Ureter (tissue), 1 donor: ENCODE measurements at places on chromosomes 11 and 22.

DNA sequence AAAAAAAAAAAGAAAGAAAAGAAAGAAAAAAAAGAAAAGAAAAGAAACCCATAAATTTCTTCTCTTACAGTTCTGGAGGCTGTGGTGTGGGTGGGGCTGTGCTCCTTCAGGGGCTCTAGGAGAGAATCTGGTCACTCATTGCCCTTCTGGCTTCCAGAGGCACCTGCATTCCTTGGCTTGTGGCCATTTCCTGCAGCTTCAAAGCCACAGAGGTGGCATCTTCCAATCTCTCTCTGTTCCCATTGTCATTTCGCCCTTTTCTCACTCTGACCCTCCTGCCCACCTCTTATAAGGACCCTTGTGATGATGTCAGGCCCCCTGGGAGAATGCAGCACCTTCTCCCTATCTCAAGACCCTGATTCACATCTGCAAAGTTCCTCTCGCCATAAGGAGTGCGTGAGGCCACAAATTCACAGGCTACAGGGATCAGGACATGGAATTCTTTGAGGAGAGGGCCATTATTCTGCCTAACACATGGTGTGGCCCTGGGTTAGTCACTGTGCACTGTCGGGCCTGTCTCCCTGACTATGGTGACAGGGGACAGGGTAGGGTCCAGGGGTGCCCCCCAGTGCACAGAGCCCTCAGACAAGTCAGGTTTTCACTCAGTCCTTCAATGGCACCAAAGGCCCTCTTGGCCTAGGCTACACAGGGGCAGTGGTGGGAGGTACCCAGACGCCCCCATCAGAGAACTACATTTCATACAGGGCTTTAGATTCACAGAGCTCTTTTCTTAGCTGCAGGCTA, 38.6 kb upstream of the PRR5 start:
- DNase-seq: no peak

GRCh38 chr11:44176546-44177213, 81.2 kb downstream of the EXT2 start:
- DNase-seq: no peak

DNA sequence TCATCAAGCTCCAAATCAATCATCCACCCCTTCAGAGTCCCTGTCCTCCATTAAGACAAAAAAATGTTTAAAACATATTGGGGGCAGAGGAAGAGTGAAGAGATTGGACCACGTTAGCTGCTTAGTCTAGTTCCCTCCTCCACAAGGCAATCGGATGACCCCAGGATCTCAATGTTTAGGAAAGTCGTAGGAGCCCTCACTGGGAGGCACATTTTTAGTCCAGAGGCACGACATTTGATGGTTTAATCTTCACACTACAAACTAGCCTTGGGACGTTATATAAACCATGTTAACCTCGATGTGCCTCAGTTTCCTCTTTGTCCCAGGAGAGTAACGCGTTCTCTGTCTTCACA, 588 bp upstream of the FAT3 start:
- no peak for DNase-seq

DNA sequence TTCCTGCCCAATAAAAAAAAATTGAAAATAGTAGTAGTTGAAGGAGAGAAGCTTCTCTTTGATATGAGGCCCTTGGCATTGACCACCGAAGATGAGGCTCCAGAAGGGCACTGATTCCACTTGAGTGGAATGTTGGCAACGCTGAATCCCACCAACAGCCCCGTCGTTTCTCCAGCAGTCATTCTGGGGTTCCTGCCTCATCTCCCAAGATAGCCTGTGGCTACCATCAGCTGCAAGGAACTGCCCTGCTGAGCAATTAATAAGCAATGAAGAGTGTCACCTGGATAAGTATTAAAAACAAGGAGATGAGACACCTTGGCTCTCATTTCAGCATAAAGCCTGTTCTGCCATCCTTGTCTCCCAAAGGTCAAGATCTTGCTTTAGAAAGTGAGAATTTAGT, 144.1 kb downstream of the CSNK2A3 start:
- no peak for DNase-seq

- no peak for DNase-seq
Observed at GRCh38 chr22:25156736-25157135, 42.9 kb upstream of the CRYBB3 start.

DNA sequence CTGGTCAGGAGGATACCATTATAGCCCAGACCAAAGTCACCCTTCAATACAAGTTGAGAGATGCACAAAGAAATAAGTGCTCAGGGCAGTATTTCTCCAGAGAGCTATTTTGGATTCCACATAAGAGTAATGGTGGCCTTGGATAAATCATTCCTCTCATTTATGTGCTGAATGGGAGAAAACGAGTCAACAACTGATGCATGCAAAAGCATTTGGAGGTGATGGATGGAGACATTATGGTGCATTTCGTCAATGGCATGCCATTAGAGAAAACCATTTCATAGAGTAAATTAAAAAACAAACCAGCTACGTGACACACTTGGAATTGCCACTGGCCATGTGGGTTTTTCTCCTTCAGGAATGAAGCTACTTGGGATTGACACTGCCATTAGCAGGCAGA, 81.2 kb downstream of the ARL14EP start:
- DNase-seq: no peak

DNA sequence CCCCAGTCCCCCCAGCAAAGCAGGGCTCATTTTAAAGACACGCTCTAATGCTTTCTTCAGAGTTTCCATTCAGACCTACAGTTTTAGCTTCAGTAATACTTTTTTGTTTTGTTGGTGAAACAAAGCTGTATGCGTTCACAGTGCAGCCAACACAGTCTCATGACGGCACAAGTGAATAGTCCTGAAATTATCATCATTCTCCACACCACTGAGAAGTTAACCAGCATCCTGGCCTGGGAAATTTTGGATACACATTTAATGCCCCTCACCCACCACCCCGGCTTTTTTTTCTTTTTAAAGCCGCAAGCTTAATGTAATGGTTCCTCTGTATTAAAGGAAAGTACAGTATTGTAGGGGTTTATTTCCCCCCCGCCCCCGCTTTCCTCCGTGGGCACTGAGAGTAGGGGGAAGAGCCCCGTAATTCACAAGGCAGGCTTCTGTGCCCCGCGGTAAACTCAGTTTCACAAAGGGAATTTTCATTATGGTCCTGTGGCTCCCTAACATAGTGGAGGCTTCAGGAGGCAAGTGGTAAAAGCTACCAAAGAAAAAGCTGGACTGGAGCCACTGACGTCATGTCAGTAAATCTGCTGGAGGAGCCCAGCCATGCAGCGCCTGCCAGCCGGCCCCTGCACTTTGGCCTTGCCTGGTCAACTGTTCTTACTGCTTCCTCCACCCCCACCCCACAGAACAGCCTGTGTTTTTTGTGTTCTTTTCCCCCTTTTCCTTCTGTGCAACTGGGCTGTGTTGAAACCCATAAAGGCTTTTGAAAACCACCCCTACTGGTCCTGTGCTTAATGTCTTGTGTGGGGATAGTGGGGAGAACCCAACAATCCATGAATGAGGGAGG, 18.2 kb downstream of the TEAD1 start:
- peak; percentile 87 for DNase-seq

DNA sequence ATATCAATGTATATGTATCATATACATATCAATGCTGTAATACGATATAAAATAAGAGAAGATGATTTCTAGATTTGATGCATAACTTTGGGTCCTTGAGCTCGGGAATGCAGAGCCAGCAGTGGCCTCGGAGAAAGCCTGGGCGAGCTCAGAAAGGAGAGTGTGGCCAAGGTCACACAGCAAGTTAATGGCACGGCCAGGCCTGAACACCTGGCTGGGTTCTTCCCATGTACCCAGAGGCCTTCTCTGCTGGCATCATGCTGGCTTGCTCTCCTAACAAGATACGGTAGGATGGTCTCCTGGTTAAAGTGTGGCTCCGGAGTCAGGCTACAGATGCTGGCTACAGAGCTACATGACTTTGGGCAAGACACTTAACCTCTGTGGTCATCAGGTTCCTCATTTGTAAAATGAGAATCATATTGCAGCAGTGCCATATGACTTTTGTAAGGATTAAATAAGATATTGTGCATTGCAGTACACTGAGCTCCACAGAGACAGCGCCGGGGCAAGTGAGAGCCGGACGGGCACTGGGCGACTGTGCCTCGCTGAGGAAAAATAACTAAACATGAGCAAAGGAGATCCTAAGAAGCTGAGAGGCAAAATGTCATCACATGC, 29.9 kb downstream of the TPST2 start:
- no peak for DNase-seq

- no peak for DNase-seq
Observed at GRCh38 chr11:126502159-126502558, 146.7 kb downstream of the ST3GAL4 start.

- no peak for DNase-seq
Observed at GRCh38 chr11:496834-497564, 10.0 kb downstream of the RNH1 start.

- DNase-seq: no peak
Observed at GRCh38 chr11:109378034-109378433, 44.0 kb upstream of the C11orf87 start.

DNA sequence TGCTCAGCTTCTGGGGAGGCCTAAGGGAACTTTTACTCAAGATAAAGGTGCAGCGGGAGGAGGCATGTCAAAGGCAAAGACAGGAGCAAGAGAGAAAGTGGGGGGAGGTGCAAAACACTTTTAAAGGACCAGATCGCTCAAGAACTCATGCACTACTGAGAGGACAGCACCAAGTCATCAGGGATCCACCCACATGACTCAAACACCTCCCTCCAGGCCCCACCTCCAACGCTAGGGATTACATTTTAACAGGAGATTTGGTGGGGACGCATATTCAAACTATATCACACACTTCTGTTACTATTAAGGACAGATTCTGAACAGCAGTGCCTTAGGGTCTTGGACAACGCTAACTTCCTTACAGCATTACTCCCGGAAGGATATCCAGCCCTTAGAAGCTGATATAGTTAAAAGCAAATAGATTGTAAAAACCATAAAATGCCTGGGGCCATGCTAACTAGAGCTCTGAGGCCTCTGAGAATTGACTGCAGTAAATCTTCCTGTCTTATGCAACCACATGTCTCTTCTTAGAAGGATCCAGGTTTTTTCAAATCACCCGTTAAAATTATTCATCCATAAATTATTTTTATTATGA, 16.7 kb upstream of the ZC3H12C start:
- DNase-seq: no peak

- DNase-seq: no peak
Observed at GRCh38 chr11:60095477-60096120, 7.1 kb downstream of the MS4A2 start.

- DNase-seq: peak; percentile 68
Observed at GRCh38 chr22:26436903-26437515, 7.9 kb downstream of the ASPHD2 start.

DNA sequence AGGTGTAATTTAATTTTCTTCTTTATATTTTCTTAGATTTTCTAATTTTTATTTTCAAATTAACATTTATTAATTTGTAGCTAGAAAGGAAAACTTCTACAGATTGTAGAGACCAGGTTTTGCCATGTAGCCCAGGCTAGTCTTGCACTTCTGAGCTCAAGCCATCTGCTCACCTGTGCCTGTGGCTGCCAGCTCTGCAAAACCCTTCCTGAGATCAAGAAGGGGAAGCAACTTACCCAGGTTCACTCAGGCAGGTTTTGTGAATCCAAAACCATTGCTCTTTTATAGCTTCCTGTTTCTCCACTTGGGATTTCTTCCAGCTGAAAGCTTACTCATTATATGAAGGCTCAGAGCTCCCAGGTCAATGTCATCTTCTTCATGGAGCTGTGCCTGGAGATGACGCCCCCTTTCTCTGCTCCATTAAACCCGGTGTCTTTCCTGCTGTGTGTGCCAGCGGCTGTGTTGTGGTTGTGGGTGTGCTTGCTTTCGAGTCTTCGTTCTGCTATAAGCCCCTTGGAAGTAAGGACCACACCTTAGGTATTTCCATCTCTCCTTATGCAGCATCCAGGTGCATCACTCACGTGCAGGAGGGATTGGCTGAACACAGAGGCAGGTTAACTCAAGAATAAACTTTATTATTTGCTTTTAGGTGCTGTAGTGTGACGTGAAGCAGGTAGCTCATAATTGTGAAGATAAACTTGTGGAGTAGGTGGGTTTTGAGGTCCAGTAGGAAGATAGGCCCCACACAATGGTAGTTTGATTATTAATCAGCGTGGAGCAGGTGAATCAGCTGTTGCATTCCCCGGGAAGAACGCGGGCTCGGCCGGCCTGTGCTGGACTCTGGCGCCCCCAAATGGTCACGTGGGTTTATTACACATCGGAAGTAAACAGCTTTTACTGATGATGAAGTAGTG, 42.2 kb upstream of the INCENP start:
- peak; percentile 89 for DNase-seq

DNA sequence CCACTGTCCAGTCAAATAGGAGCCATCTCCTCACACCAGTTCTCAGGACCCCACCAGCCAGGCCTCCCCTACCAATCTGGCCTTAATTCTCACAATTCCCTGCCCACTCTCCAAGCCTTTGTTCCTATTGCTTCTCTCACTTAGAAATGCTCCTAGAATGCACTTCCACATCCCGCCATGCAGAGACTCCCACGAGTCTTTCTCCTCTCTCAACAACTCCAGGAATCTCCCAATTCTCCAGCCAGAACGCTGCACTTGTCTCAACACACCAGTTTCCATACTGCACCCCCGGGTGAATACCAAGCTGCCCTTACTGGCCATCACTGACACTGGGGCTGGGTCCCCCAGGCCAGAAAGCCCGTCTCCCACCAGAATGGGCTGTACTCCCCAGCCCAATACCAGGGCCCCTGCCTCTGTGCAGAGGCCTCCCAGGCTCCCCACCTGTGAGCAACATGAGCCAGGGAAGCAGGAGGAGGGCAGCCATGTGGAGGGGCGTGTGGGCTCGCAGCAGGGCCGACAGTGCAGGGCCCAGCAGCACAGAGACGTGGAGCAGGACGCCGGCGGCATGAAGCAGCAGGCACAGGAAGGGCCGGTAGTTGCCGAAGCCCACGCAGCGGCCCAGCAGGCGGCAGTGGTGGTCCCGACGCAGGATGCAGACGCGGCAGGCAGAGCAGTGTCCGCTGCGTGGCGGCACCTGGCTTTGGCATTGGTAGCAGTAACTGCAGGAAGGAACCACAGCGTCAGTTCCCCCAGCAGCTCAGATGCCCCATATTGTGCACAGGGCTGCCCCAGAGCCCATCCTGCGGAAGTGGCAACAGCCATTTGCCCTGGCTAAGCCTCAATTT, 2.4 kb downstream of the ZDHHC24 start:
- no peak for DNase-seq

DNA sequence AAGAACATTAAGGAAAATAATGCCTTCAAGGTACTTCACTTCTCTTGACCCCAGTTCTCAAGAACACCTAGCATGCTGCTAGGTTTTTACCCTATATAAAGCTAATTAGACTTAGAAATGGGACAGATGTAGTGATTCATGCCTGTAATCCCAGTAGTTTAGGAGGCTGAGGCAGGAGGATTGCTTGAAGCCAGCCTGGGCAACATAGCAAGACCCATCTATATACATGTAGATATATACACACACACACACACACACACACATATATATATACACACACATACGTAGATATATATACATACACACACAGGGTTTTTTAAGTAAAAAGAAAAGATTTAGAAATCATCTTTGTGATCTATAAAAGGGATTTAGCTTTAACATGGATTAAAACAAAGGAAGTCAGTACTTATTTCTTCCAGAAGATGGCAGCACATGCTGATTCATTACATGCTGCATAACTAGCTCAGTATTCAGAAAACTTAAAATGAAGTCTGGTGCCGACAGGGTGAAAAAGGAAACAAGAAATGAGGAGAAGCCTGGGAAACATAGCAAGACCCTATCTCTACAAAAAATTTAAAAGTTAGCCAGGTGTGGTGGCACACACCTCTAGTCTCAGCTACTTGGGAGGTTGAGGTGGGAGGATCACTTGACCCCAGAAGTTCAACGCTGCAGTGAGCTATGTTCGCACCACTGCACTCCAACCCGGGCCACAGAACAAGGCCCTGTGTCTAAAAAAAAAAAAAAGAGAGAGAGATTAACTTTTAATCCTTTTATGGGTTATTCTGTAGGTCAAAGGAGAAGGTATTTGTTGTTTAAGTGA, 28.5 kb upstream of the RBX1 start:
- DNase-seq: no peak
